ENCODE measurements at places on chromosomes 2 and 18.

DNA sequence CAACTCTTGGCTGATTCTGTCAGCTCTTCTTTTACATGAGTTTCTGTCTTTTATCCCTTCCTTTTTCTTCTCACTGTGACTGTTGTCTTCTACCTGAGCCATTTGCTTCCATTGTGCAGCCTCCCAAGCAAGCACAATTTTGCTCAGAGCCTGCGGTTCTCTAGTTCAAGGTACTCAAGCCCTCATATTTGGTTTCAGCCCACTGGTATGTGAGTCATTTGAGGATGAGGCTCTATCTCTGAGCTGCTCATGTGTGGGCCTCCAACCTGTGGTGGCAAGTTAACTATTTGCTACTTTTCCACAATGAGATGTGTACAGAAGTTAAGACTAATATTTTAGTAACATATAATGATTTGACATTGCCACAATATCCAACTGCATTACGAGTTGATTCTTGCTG lies 183.0 kb downstream of the PHLPP1 start:
- no peak for DNase-seq

- no peak for DNase-seq
These were observed 4.8 kb downstream of the ITPRID2 start for GRCh38 chr2:181896286-181896685.

GRCh38 chr18:62512996-62513395 lies 9.8 kb upstream of the ZCCHC2 start:
- no peak for DNase-seq

DNA sequence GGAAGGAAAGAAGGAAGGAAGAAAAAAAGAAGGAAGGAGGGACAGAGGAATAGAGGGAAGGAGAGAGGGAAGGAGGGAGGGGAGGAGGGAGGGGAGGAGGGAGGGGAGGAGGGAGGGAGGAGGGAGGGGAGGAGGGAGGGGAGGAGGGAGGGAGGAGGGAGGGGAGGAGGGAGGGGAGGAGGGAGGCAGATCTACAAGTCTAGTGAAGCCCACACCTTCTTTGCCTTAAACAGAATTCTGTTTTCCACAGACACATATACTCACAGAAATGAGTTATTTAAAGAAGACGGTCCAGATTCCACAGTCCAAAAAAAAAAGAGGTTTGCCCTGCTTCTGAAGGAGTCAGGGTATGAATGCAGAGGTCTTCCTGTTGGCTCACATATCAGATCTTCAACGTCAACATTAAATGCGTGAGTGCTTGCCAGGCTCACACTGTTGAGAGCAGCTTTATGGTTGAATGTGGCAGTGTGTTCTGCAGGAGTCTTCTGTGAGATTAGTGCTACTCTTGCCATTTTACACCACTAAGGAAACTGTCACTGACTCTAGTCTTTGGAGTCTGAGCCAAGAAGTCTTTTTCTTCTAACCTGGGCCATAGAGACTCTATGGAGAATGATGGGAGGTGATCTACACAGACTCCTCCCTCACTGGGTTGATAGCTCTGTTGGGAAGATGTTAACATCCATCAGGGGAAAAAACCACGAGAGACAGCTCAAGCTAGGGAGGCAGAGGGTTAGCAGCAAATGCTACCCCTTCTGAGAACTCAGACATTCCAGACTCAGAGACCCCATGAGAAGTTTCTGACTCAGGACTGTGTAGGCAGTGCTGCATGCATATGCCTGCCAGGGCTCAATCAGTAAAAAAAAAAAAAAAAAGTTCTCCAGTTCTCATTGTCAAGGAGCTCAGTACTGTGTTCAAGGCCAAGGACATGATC lies 23.3 kb downstream of the PAX8 start:
- DNase-seq, result no peak

- DNase-seq, result no peak
These were observed 69.6 kb downstream of the HPCAL1 start for GRCh38 chr2:10372203-10372861.

GRCh38 chr2:217365656-217366055 lies 505.8 kb upstream of the TNP1 start:
- DNase-seq, result no peak
